ENCODE measurements at places on chromosomes 6 and 20.

DNA sequence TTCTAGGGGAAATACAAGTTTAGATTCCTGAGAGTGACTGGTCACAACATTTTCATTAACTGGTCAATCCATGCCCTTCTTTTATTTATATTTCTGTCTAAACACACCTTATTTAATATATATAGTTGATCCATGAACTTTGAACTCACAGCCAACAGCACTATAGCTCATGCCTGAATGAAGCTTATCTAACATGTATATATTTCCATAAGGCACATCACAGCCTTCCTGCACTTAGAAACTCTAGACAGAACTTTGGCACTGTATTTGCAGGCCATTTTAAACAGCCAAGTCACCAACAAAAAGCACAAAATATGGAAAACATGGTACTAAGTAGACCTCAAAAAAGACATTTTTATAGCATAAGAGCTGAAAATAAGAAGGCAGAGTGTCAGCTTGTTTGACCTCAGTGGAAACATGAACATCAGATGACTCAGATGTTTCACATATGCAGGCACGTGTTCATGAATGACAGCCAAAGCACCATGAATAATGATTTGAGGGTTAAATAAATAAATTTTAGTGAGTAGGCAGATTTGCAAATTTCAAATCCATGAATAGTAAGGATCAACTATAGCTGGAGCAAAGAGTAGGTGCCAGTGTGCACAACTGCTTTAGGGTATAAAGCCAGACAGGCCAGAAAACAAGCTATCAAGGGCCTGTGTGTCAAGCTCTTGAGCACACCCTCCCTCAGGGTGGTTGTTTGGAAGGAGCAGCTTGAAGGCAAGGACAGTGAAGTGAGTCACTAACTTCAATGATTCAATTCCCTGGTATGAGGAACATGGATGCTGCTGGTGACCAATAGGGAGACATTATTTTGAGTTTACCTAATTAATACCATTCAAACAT is 88.9 kb upstream of the NT5E start:
- peak; percentile 92 for DNase-seq

- DNase-seq: no peak
These were observed 3.6 kb downstream of the ADISSP start for GRCh38 chr20:3763671-3764601.

- no peak for DNase-seq
These were observed 148.4 kb upstream of the FOXQ1 start for GRCh38 chr6:1163501-1163900.

DNA sequence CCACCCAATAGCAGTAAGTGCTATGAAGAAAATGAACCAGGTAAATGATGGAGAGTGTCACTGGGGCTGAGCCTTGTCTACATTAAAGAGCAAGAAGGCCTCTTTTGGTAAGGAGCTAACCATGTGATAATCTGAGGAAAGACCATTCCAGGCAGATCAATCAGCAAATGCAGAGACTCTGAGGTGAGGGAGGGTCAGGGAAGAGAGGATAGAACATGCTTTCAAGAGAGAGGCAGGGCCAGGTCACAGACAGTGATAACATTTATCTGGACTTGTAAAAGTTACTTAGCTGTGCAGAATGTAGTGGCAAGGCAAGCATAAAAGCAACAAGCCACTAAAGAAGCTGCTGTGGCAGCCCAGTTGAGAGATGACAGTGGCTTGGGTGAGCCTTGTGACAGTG is 197.3 kb downstream of the TASP1 start:
- DNase-seq: no peak

- DNase-seq: no peak
These were observed 122.4 kb downstream of the MAP3K7 start for GRCh38 chr6:90464507-90464906.
